ENCODE measurements at places on chromosomes 1 and 21.

DNA sequence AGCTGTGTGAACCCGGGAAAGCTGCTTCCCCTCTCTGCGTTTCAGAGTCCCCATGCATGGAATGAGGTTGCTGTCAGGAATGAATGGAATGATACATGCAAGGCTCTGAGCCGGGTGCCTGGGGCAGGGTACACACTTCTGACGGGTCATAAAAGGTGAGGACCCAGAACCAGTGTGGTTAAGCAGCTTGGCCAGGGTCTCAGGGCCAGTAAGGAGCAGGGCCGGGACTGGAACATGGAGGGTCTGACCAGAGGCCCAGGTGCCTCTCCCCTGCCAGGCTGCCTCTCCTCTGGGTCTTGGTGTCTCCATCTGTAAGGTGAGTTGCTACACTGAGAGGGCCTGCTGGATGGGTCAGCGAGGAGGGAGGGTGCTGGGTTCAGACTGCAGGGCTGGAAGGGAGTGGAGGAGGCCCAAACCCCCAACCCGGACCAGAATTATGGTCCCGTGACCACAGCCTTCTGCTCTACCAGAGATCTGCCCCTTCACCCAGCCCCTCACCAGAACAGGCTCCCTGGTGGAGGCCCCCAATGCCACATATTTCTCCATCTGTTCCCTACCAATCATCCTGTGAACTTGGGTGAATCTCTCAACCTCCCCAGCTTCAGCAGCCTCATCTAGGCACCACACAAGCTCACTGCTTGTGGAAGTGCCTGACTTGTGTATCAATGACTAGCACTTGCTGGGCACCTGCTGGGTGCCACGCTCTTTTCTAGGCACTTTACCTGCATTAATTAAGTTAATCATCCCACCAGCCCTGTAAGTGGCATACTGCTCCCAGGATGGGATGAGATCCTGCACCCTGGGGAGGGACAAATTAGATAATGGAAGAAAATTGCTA, 16.2 kb upstream of the LRP8 start:
- no peak for DNase-seq

DNA sequence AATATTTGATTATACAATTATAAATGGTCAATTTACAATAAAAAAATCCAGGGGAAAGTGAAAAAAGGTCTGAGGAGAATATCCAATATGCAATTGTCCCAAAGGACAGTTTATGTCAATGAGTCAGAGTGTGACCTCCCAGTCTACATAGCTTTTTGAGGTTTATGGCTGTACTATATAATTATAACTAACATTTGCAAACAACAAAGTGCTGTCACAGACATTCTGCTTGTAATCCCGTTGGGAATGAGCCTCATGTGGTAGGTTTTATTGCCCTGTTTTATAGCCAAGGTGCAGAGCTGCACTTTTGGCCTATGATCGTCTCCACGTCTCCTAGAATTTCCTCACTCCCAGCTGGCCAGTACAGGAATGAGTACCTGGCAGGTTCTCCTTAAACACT, 103.8 kb downstream of the ADSS2 start:
- DNase-seq = no peak

DNA sequence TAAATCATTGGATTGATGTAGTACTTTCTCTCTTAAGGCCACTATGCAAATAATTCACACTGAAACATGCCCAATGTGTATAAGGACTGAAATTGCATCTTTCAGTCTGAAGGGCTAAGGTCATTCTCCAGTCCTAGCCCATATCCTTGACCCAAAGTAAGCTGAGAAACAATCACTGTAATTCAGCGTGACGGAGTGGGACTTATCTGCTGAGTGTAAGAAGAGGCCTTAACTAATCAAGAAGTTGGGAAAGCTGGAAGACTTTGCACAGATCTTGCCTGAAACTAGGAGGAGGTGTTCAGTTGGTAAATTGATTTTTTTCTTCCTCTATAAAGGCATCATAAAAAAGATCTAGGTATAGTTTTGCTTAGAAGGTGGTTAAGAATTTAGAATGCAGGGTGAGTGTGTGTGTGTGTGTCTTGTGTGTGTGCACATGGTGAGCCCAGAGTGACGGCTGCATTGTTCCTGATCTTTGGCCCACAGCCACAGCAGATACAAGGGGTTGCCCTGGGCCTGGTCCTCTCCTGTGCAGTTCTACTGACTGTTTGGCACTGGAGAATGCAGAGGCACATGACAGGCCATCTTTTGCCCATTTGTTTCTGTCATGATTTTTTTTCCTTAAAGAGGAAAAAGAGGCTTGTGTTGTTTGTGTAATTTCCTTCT, 13.3 kb upstream of the PPP2R5A start:
- DNase-seq = no peak

GRCh38 chr1:41856151-41856943, 62.4 kb downstream of the HIVEP3 start:
- DNase-seq = no peak

GRCh38 chr1:23597635-23598388, 38.5 kb upstream of the ID3 start:
- DNase-seq = no peak

DNA sequence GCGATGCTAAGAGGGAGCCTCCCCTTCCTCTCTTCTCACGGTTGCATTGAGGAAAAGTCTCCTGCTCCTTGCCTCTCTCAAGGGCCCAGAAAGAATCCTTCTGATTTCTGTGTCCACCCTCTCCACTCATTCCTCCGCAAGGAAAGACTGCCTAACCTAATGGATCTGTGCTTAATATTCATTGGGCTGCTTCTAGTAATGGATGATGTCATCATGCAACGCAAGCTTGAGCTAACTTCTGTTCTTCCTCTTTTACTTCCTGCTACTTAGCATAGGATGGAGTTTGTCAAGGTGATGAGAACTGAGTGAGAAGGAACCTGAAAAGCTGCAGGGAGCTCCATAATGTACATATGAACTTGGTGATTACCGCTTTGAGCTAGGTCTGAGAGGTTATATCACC, 35.2 kb upstream of the HMGB4 start:
- DNase-seq = no peak

DNA sequence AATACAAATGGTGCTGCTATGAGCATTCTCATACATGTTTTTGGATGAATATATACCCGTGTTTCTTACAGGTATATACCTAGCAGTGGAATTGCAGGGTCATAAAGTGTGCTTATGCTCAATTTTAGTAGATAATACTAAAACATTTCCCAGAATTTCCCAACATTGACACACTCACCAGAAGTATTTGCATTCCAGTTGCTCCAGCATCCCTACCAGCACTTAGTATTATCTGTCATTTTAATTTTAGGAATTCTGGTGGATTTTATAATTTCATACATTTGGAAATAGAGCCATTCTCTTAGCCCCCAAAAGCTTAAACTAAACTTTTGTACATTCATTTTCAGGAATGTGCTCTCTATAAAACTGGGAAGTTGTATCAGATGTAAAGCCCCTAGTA, 67.4 kb upstream of the ZNF326 start:
- DNase-seq = no peak

Measured in stimulated activated CD4-positive, alpha-beta T cell treated with anti-CD3 and anti-CD28 coated beads, Interleukin-1b, Interleukin-23, amount 100 ng/mL, for 1 hour (primary cell).